ENCODE measurements at places on chromosomes 5 and 9. TPM values are rescaled to one million over a fixed set of nuclear protein-coding genes. Genes with fewer than 3 reads are reported as not detected.
A peak's percentile ranks its signal among the peaks of the same experiment; 100 is the strongest.

- DNase-seq = no peak
These were observed 2.8 kb upstream of the GPR150 start for GRCh38 chr5:95617057-95617456.

The GFI1B gene
- polyA plus RNA-seq = 0.10 TPM

The GRXCR2 gene
- not detected for polyA plus RNA-seq

- DNase-seq = no peak
These were observed 83.4 kb upstream of the IQGAP2 start for GRCh38 chr5:76319673-76320072.

DNA sequence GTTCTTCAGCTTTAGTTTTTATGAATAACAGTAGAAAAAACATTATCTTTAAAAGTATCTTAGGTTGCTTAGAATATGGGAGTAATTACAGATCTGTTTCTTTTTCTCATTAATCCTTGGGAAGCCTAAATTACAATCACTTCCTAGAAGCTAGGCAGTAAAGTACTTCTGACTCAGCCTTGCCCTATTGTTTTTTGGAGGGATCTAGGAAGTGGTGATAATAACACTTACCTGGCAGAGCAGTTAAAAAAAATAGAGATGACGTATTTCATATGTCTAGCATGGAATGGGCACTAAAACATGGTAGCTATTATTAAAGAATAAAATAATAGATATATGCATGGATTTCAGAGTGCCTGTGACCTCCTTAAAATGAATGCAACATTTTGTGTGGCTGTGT lies 8.2 kb upstream of the FST start:
- DNase-seq = no peak

The MLANA gene
- polyA plus RNA-seq = not detected

- peak; percentile 78 for DNase-seq
These were observed 5.6 kb downstream of the P4HA2 start for GRCh38 chr5:132221781-132222648.

DNA sequence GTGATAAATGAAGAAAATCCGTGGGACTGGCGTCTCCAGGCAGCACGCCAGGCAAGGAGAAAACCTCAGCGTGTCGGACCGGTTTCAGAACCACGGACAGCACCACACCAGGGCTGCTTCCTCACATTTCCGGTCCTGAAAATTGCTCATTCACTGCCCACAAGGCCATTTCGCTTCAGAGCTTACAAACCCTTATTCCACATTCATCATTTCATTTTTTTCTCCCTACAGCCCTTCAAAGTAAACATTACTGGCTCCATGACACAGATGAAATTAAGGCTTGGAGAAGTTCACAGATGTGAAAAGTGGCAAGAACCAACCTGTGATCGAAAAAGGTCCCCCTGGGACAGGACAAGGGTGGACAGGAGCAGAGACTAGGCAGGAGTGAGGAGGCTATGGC lies 1.5 kb upstream of the GPRIN1 start:
- peak; percentile 69 for DNase-seq

GRCh38 chr5:174191850-174192655 lies 146.5 kb downstream of the NSG2 start:
- no peak for DNase-seq

GRCh38 chr5:4313138-4313537 lies 717.5 kb downstream of the IRX1 start:
- no peak for DNase-seq

- no peak for DNase-seq
These were observed 247.1 kb downstream of the SLCO4C1 start for GRCh38 chr5:102048940-102049339.

DNA sequence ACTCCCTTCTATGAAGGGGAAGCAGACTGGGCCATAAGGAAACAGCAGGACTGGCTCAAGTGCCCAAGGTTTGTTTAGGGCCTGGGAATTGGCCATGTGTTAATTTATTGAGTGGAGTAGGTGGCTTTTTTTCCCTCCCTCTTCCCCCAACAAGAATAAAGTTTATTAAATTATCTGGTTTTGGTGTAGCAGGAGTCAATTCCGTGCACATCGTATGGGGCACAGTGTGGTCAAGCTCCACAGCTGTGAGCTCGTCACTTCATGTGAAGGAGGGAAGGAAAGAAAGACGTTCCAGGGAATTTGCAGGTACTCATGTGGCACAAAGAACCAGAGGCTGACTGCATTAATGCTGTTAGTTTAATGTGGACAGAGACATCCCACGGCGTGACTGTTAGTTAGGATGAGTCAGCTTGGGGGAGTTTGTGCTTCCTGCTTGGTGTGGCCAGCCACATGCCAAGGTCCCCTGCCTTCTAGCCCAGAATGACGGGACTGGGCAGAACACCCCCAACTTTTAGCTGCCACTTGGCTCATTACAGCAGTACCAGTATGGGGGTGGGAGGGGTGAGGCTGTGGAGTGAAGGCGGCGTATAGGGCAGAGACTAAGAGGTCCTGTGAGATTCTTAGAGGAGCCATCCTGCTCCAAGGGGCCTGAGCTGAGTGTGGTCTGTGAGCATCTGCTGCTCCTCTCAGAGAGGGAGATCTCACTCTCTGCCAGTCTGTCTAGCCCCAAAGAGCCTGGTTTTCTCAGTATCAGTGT lies 33.2 kb downstream of the CSF1R start:
- DNase-seq = no peak

GRCh38 chr9:19931098-19931890 lies 142.5 kb upstream of the SLC24A2 start:
- DNase-seq = no peak

- DNase-seq = no peak
These were observed 21.7 kb upstream of the NANS start for GRCh38 chr9:98034593-98035546.

DNA sequence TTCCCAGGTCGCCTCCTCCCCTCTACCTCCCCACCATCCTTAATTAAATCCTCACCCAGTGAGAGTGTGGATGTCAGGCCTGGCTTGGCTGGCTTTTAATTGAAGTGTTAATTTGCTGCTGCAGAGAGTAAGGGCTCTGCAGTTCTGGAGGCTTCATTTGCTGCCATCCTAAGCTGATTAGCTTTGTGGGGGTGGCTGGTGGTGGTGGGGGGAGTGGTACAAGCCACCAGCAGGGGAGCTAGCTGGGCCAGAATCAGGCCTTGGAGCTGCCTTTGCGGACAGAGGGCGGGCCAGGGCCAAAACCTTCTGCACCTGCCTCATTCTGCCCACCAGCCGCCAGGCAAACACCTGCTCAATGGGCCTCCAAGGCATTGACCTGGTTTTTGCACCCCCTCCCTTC lies 26.8 kb upstream of the TIFAB start:
- no peak for DNase-seq

The C5orf34 gene
- 3.5 TPM for polyA plus RNA-seq

DNA sequence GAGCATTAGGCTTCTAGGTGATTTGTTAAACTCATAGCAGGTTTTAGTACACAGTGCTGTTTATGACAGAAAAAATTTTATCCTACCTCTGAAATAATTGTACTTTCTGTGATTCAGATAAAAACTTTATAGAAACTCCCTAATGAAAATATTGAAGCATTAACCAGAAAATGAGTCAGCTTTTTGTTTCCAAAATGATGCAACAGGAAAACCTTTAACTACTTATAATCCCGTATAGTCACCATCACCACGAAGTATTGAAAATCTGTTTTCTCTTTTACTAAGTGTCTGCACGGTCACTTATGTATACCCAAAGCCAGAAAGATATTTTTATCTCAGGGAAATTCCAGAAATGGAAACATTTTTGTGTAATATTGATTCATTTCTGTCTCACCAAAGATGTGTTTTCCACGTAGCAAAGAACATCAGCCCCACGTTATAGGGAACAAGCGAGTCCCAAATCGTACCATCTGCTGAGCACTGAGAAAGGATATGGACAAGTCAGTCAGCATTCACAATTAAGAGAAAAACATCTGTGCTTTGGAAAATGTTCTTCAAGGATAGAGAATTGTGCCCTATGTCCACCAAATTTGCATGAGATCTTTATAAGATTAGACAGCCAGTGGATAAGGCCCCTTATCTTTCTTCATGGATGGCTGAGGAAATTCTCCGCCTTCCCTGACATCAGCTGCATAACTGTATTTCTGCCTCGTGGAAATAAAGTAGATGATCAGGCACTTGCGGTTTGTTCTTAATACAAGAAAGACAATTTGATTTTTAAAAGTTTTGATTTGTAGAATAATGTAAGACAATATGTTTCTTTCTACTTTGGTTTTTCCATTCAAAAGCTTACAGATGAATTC lies 41.9 kb downstream of the TNFAIP8 start:
- DNase-seq = no peak

The DNM1 gene
- 17.4 TPM for polyA plus RNA-seq

- DNase-seq = no peak
These were observed 46.6 kb downstream of the PTPN3 start for GRCh38 chr9:109451311-109452025.

- DNase-seq = no peak
These were observed 121.1 kb upstream of the IRX4 start for GRCh38 chr5:2003690-2004365.

DNA sequence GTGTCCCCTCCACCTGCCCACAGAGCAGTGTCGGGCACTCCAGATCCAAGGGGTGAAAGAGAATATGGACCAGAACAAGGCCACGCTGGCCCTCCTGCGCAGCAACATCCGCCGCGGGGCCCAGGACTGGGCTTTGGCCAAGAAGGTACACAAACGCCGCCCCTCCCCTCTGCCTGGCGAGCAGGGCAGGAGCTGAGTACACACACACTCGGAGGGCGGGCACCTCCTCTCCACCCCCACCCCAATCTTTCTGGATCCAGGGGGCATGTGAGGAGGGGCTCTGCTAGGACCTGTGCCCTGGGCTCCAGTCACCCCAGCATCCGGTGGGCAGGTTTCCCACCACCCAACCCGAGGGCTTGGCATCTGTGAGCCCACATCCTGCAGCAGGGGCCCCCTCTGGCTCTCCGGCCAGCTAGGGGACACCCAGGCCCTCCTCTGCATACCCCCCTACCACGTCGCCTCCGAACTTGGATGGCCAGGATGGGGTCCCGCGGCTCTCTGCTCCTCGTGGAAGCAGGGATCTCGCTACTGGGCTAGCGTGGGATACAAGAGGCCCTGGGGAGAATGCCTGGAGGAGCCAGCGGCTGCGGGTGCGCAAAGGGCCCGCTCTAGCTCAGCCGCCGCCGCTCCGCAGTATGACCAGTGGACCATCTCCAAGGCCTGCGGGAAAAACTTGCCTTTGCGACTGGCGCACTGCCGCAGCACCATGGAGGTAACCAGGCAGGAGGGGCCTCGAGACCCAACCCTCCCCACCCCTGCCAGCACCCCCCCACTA lies 3.1 kb downstream of the CCDC183 start:
- DNase-seq = no peak

The GABRA1 gene
- polyA plus RNA-seq = not detected

DNA sequence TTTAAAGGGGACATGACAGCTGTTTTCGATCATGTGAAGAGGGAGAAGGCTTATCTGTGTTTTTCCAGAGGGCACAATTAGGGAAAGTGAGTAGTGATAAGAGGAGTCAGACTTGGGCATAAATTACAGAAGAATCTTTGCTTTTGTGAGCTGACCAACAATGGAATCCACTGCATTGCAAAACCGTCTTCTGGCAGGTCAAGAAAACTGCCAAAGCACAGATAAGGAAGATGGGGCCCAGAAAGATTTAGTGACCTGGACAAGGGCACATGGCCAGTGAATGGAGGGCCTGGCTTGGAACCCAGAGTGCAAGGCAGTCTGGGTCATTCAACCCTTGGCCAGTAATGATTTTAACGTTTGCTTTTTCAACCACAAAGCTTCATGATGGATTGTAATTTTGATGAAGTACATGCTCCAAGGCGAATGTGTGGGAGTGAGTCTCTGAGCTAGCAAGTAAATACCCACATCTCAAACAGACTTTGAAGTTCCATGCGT lies 153.2 kb upstream of the MAST4 start:
- DNase-seq = no peak
